ENCODE measurements at places on chromosomes 7 and 10. TPM values are rescaled to one million over a fixed set of nuclear protein-coding genes. Genes with fewer than 3 reads are reported as not detected.

Gene PLEKHS1
- total RNA-seq, result not detected

GRCh38 chr7:36283711-36284130 is 105.9 kb upstream of the ANLN start:
- H3K27me3 ChIP-seq, result no peaks in the 10 kb centered on the region
- peaks cover 21% of the 10 kb centered on the region for H3K4me1 ChIP-seq
- H3K4me3 ChIP-seq, result no peak overlapping the region
- no peak for DNase-seq

Gene LAMB1
- 199 TPM for total RNA-seq

GRCh38 chr7:28595801-28596200 is 183.5 kb downstream of the CREB5 start:
- no peaks in the 10 kb centered on the region for H3K27me3 ChIP-seq
- no peak overlapping the region for H3K4me3 ChIP-seq
- H3K27ac ChIP-seq, result no peak overlapping the region
- H3K4me1 ChIP-seq, result no peaks in the 10 kb centered on the region
- peaks cover 3% of the 10 kb centered on the region for H3K36me3 ChIP-seq

Gene ARHGEF5
- 54.7 TPM for total RNA-seq

DNA sequence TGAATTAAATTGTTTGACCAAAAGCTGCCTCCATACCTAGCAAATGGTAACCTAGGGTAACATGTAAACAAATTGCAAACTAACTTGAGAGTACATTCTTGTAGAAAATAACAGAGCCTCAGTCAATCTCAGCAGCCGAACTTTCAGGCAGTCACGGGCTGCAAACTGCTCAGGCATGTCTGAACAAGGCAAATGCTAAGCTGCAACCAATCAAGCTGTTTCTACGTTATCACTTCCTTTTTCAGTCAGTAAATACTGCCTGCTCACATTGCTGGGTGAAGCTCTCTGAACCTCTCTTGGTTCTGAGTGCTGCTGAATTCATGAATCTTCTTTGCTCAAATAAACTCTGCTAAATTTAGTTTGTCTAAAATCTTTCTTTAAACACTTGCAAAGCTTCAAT is 1212.4 kb downstream of the SORCS1 start:
- H3K4me1 ChIP-seq, result no peaks in the 10 kb centered on the region
- no peaks in the 10 kb centered on the region for H3K27me3 ChIP-seq
- H3K36me3 ChIP-seq, result no peaks in the 10 kb centered on the region
- peak overlapping the region; percentile 57 for H3K27ac ChIP-seq
- no peak overlapping the region for H3K4me3 ChIP-seq

GRCh38 chr10:124450012-124450782 is at the start of gene NKX1-2:
Gene NKX1-2 (minus strand): TSS chr10:124450035. CDS start chr10:124449943, 92 bp downstream.
- H3K4me3 ChIP-seq, result peak within 1 kb of the TSS; percentile 63
- DNase-seq, result no peak
- peaks cover 6% of the 10 kb centered on the region for H3K4me1 ChIP-seq
- no peaks in the 10 kb centered on the region for H3K36me3 ChIP-seq
- no peak within 1 kb of the TSS for H3K27ac ChIP-seq

DNA sequence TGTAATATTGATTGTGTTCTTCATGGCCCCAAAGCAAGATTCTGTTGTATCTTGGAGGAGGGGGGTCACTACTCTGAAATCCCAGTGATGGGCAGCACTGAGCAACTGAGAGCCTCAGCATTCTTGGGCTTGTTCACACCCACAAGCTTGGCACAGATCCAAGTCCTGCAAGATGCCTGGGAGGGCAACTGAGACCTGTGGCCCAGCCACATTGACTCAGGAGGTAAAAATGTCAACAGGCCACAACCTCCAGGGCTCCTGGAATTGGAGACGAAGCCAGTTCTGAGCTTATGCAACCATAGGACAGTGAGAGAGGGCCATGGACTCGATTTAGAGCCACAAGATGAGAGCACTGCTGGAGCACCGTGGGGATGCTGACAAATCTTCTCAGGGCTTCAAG is 3.1 kb upstream of the DOCK1 start:
- no peaks in the 10 kb centered on the region for H3K36me3 ChIP-seq
- peak overlapping the region; percentile 9 for H3K4me3 ChIP-seq
- H3K4me1 ChIP-seq, result peaks cover 33% of the 10 kb centered on the region
- DNase-seq, result peak; percentile 99

DNA sequence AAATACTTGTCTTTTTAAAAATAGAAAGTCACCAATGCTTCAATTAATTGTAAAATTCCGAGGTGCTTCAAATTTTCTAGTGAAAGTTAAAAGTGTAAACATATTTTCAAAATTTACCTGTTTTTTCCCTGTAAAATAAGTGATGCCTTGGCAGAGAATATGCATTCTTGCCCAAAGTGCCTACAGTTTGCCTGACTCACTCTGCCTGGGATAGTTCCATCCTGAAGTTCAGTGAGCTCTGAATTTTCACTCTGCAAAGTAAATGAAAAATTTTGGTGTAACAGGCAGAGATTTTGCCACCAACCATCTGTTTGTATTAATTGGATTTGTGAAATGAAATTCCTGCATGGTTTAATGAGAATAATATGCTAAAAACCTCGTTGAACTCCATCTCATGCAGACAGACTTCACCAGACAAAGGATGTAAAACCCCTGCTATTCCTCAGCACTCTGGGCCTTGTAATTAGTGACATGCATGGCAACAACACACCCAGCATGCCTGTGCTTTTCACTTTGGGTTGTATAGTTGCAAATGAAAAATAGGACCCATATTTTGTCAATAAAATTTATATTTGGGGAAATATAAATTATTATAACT is 117.4 kb upstream of the GNAI1 start:
- no peaks in the 10 kb centered on the region for H3K36me3 ChIP-seq
- no peaks in the 10 kb centered on the region for H3K4me1 ChIP-seq
- H3K4me3 ChIP-seq, result no peak overlapping the region
- no peak overlapping the region for H3K27ac ChIP-seq
- H3K27me3 ChIP-seq, result peaks cover 38% of the 10 kb centered on the region

Gene SEC61G
- 246 TPM for total RNA-seq

Gene KCP
- 0.42 TPM for total RNA-seq

Gene CRPPA
- 1.1 TPM for total RNA-seq

DNA sequence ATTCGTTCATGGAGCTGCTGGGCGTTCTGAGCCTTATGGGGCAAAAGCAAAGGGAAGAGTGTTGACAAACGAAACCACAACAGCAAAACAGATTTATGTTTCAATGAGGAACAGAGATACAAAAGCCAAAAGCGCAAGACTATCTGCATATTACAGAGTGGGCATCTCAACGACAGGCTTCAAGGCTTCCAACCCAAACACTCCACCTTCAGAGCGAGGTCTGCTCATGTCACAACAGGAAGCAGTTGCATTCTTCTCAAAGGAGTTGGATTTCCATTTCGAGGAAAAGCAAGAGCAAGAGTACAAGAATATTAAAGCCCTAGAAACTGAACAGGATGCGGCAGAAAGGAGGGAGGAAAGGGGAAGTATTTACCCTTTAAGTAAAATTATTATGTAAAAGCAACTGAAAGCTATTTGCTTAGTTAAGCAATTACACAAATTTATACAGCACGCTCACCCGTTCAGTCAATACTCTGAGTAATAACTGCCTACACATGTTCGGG is 189.3 kb downstream of the ELMO1 start:
- peaks cover 11% of the 10 kb centered on the region for H3K4me1 ChIP-seq
- H3K4me3 ChIP-seq, result no peak overlapping the region
- H3K27me3 ChIP-seq, result no peaks in the 10 kb centered on the region
- no peak for DNase-seq
- no peak overlapping the region for H3K27ac ChIP-seq

DNA sequence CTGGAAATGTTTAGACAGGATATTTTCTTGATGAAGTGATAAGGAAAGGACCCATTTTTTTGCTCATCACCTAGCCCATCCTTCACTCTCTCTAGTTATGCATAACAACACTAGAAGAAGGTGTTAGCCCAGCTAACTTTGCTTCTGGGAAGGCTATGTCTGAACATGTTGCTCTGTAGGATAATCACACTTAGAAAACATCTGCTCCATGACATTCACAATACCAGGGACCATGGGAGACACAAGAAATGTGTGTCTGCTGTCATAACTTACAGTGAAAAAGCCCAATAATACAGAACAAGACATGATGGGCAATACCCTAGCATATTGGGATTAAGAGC is 13.9 kb upstream of the ZNF282 start:
- DNase-seq, result no peak
- peak overlapping the region; percentile 35 for H3K27ac ChIP-seq
- no peaks in the 10 kb centered on the region for H3K27me3 ChIP-seq
- H3K4me3 ChIP-seq, result no peak overlapping the region
- H3K4me1 ChIP-seq, result peaks cover 15% of the 10 kb centered on the region

- H3K36me3 ChIP-seq, result peaks cover 4% of the 10 kb centered on the region
- H3K27me3 ChIP-seq, result no peaks in the 10 kb centered on the region
- no peak overlapping the region for H3K27ac ChIP-seq
- H3K4me3 ChIP-seq, result no peak overlapping the region
- no peaks in the 10 kb centered on the region for H3K4me1 ChIP-seq
These were observed 589.8 kb downstream of the DNAJB6 start for GRCh38 chr7:157926521-157927150.

DNA sequence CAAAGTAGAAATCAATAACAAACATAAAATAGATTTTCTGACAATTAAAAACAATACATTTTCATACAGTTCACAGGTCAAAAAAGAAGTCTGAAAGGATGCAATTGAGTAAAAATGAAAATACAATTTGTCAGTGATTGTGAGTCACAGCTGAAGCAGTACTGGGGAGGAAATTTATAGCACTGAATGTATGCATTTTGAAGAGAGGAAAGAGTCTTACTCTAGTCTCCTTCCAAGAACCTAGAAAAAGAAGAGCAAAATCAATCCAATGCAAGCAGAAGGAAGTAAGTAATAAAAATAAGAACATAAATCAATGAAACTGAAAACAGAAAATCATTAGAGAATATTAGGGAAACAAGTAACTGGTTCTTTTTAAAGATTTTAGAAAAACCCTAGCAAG is 507.2 kb upstream of the IGFBP3 start:
- H3K27me3 ChIP-seq, result no peaks in the 10 kb centered on the region
- DNase-seq, result no peak
- no peak overlapping the region for H3K4me3 ChIP-seq
- no peaks in the 10 kb centered on the region for H3K36me3 ChIP-seq
- H3K4me1 ChIP-seq, result peaks cover 26% of the 10 kb centered on the region

GRCh38 chr7:130040576-130040975 is 10.6 kb downstream of the ZC3HC1 start:
- H3K4me3 ChIP-seq, result no peak overlapping the region
- no peak for DNase-seq
- peaks cover 64% of the 10 kb centered on the region for H3K36me3 ChIP-seq
- H3K27me3 ChIP-seq, result no peaks in the 10 kb centered on the region
- no peak overlapping the region for H3K27ac ChIP-seq

Gene KLLN
- 0.56 TPM for total RNA-seq

DNA sequence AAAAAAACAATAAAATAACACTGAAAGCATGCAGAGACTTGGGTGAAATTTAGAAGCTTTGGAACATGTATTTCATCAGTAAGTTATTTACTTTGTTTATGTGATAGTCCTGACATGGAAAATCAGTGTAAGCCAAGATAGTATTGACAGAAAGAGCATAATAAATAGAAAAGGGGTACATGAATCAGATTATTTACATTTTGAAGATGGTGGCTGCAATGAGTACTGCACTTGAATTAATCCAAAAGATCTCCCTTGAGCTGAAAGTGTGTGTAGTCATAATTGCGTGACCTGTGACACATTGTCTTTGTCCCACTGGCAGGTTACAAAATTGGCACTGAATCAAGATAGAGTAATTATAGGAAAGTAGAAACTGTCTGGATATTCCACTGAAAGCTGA is 562.9 kb downstream of the GFRA1 start:
- no peak overlapping the region for H3K27ac ChIP-seq
- peak; percentile 7 for DNase-seq
- H3K27me3 ChIP-seq, result no peaks in the 10 kb centered on the region
- no peaks in the 10 kb centered on the region for H3K36me3 ChIP-seq
- peaks cover 9% of the 10 kb centered on the region for H3K4me1 ChIP-seq

GRCh38 chr7:142556740-142557139 is 192.5 kb upstream of the PRSS1 start:
- H3K4me1 ChIP-seq, result peaks cover 42% of the 10 kb centered on the region
- no peaks in the 10 kb centered on the region for H3K27me3 ChIP-seq
- no peaks in the 10 kb centered on the region for H3K36me3 ChIP-seq
- peak overlapping the region; percentile 88 for H3K27ac ChIP-seq

Gene GLRX3
- 177 TPM for total RNA-seq

DNA sequence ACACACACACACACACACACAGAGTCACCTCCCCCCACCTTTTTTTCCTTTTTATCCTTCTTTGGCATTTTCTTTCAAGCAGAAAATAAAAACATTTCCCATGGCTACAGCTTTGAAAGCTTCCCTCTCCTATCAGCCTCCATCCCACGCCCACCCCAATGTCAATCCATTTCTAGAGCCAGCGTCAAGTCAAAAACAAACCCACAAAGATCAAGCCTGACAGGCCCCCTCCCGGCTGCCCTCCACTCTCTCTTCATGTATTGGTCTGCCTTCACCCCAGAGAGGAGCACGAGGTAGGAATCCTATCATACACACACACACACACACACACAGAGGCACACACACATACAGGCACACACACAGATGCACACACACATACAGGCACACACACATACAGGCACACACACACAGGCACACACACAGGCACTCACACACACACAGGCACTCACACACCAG is 8.0 kb upstream of the TNRC18 start:
- peaks cover 21% of the 10 kb centered on the region for H3K4me1 ChIP-seq
- peaks cover 35% of the 10 kb centered on the region for H3K36me3 ChIP-seq
- no peaks in the 10 kb centered on the region for H3K27me3 ChIP-seq
- DNase-seq, result no peak
- peak overlapping the region; percentile 39 for H3K27ac ChIP-seq

GRCh38 chr10:71351628-71352319 is 32.7 kb downstream of the SLC29A3 start:
- H3K4me1 ChIP-seq, result peaks cover 25% of the 10 kb centered on the region
- H3K27ac ChIP-seq, result no peak overlapping the region
- no peaks in the 10 kb centered on the region for H3K27me3 ChIP-seq

Gene MEOX2
- not detected for total RNA-seq

Gene DLX6
- not detected for total RNA-seq

DNA sequence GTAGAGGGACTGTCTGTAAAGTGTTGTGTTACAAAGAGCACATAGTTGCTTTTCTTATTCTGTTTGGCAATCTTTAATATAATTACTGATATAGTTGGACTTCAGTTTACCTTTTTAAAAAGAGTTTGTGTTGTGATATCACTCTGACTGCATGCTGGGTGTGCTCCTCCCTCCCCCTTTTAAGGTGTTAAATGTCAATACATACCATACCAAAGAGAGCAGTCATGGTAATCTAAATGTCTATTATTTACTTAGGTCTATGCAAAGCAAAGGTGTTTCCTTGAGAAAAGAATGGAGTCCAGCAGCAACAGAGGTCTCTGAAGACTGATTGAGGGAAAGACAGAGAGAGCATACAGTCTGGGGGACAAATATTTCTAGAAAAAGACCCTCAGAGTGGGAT is 275.1 kb upstream of the NRP1 start:
- H3K27me3 ChIP-seq, result no peaks in the 10 kb centered on the region
- H3K36me3 ChIP-seq, result no peaks in the 10 kb centered on the region
- no peak for DNase-seq
- H3K4me1 ChIP-seq, result peaks cover 7% of the 10 kb centered on the region

- H3K4me3 ChIP-seq, result no peak overlapping the region
- H3K27me3 ChIP-seq, result no peaks in the 10 kb centered on the region
- peak; percentile 21 for DNase-seq
- H3K36me3 ChIP-seq, result no peaks in the 10 kb centered on the region
These were observed 92.0 kb downstream of the LSMEM1 start for GRCh38 chr7:112572669-112573301.
